Stimulated activated CD4-positive, alpha-beta T cell treated with anti-CD3 and anti-CD28 coated beads, Interleukin-2, amount 100 ng/mL, for 24 hours (primary cell): ENCODE measurements at places on chromosomes 5 and 9.

- no peak for DNase-seq
Observed at GRCh38 chr9:91814201-91814600, 135.8 kb downstream of the ROR2 start.

DNA sequence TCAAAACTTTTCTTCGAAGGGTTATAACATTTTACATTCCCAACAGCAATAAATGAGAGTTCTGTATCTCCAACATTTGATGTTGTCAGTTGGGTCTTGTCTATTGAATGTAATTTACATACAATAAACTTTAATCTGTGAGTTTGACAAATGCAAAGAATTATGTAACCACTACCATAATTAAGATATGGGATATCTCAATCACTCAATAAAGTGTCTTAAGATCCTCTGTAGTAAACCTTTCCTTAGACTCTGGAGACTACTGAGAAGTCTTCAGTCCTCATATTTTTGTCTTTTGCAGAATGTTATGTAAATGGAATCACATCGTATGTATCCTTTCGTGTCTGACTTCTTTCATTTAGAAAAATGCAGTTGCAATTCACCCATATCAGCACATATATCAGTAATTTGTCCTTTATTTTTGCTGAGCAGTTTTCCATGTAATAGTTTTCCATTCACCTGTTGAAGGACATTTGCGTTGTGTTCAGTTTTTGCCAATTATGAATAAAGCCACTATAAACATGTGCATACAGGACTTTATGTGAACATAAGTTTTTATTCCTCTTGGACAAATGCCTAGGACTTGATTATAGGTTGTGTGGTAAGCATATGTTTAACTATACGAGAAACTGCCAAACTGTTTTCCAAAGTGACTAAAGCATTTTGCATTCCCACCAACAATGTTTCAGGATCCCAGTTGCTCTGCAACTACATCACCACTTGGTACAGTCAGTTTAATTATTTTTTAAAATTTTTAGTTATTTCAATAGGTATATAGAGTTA, 784.6 kb upstream of the ZNF608 start:
- no peak for DNase-seq

- DNase-seq, result no peak
Observed at GRCh38 chr9:85484235-85484634, 257.5 kb downstream of the AGTPBP1 start.

- DNase-seq, result no peak
Observed at GRCh38 chr5:100406640-100407039, 128.5 kb upstream of the FAM174A start.

- no peak for DNase-seq
Observed at GRCh38 chr5:157072508-157072907, 13.6 kb upstream of the HAVCR1 start.

DNA sequence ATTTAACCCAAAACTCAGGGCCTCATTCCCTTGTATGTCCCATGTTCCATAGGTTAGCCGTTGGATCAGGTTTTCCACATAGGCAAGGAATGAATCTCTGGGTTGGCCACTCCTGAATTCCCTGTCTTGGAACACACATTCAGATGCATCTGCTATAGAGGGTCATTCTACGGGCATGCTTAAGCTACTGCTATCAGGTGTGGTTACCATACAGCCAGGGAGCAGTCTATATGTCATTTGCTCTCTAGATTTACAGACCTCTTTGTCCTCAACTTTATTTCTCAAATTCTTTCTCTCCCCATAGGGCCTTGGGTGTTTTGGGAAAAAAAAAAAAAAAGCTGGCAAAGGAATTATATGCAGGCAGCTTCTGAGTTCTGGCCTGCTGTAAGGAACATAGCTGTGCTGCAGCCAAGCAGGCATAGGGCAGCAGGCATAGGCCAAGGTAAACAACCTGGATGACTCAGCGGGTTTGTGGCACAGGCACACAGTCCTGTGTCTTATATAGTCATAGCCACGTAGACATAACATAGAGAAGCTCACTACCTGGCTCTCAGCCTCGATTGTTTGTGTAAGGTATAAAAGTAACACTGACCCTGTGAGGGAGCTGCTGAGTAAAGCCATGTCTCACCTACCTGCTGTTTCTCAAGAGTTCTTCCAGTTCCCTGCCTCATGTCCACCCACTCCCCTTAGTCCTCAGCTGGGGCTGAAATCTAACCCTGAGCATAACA, 141.5 kb downstream of the OSTF1 start:
- no peak for DNase-seq

- DNase-seq, result no peak
Observed at GRCh38 chr5:15966066-15966640, 213.4 kb downstream of the MARCHF11 start.

DNA sequence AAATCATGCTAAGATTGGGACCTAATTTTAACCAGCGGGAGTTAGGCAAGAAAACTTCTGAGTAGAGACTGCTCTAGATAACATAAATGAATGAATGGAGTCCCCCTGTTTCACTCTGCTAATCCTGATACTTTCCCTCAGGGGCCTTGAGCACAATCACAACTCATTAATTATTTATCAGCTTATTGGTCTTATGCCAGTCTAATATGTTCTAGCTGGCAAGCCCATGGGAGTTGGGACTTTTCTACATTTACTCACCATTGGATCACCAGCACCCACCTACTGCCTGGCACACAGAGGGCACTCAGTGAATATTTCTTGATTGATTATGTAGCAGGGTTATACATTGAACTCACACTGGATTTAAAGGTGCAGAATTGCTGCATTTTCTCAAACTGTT, 13.5 kb upstream of the TMED7 start:
- DNase-seq, result no peak

- no peak for DNase-seq
Observed at GRCh38 chr5:124000538-124000937, 488.6 kb downstream of the CSNK1G3 start.

DNA sequence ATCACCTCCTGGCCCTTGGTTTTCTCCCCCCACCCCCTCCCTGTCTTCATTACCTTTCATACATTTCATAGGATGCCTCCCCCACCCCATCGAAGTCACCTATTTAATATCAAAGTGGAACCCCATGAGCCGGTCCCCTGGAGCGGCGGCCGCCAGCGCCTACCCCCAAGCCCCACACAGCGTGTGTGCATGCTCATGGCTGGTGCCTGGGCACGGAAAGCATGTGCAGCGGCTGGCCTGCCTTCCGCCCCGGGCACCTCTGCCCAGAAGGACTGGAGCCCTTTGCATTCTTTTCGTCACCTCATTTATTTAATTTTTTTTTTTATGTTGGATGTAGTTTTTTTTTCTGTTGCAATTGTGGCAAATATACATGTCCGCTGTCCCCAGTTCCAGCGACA, 116.2 kb downstream of the WNK2 start:
- DNase-seq, result no peak

DNA sequence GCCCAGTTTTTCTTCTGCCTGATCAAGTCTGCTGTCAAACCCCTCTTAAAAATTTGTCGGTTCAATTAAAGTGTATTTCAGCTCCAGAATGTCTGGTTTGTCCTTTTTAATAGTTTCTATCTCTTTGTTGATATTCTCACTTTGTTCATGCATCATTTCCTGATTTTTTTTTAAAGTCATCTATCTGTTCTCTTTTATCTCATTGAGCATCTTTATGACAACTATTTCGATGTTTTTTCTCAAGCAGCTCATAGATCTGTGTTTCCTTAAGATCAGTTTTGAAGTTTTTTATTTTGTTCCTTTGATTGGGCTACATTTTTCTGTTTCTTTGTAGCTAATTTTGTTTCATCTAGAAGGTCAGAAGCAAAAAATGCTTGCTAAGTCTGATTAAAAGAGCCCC, 53.7 kb downstream of the FGD3 start:
- no peak for DNase-seq

DNA sequence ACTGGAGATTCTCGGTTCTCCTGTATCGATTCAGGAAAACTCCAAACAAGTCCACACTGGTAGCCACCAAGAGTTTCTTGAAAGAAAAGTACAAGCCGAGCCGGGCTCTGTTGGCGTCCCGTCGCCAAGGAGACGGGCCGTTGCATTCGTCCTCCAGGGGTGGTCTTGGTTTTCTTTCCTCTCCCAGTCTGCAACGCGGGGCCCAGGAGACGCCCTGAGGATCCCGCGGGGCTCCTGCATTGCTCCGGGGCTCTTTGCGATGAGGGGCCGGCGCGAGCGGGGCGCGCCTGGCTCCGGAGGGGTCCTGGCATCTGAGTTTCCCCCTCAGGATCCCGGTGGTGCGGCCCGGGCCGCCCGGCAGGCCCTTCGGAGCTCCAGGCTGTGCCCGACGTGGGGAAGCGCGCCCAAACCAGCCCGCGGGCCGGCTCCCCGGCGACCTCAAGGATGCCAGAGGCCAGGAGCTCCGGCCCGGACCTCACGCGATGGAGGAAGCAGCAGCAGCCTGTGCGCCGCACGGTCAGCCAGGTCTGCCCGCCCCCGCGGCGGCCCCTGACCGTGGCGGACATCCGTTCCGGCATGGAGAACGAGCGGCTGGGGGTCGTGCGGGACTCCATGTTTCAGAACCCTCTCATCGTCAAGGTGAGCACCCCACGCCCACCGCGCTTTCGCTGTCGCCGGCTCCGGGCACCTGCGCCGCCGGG, at the start of gene CFAP77:
CFAP77 (plus strand) TSS at position 384 of the 701 bp plus-strand sequence; CDS start at position 445, 61 bp downstream.
- DNase-seq, result peak; percentile 49

- peak; percentile 57 for DNase-seq
Observed at GRCh38 chr9:20683351-20684034, 566 bp upstream of the FOCAD start.

DNA sequence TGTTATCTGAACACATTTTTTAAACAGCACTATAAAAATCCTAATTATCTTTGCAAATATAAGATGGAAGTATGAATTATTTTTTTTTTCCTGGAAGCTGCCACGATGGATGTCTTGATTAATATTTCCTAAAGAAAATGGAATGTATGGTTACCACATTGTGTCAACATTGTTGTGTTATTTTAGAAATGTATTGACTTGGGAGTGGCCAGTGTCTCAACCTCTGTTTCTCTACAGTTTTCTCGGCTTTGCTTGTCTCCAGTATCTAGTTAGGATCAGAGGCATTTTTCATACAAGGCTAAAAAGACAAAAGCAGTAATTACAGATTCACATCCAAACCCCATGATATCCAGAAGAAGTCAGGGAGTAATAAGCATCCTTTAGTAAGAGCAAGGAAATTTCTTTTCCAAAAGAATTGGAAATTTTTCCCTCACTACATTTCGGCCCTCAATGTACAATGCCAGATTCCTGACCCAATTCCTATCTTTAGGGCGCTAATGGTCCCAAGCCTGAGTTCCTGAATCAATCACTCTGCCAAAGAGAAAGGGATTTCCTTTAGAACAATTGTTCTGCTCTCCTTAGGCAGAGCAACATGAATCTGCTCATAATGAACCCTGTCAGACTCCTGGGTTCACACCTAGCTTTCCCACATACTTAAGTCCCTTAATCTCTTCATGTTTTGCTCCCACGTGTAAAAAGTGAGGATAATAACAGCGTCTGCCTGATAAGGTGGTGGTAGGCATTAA, 111.7 kb downstream of the EDIL3 start:
- no peak for DNase-seq

- DNase-seq, result no peak
Observed at GRCh38 chr9:23765561-23765960, 60.5 kb downstream of the ELAVL2 start.

DNA sequence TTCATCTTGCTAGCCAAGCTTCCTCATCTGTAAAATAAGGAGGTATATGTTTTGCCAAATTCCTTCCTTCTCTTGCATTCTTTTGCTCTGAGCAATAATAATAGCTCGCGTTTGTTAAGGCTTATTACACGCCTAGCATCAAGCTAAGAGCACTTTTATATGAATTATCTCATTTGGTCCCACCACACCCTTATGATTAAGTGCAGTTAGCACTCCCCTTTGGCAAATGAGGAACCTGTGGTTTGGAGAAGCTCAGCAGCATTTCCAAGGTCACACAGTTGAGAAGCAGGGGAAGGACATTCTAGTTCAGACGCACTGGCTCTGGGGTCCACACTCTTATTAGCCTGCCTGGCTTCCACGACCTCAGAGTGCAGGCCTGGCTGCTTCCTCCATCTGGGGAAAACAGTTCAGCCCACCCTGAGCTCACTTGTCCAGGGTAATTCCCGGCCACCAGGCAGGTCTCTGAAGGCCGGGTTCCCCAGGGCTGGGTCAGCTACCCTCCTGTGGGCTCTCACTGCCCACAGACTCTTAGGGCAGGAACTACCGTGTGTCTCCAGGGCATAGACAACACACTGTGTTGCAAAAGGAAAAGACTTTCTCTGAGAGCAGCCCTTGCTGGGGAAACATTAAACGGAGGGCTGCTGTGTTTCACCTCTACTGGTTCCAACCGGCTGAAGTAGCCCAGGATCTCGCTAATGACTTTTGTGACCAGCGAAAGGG, 9.9 kb upstream of the FBP1 start:
- no peak for DNase-seq

DNA sequence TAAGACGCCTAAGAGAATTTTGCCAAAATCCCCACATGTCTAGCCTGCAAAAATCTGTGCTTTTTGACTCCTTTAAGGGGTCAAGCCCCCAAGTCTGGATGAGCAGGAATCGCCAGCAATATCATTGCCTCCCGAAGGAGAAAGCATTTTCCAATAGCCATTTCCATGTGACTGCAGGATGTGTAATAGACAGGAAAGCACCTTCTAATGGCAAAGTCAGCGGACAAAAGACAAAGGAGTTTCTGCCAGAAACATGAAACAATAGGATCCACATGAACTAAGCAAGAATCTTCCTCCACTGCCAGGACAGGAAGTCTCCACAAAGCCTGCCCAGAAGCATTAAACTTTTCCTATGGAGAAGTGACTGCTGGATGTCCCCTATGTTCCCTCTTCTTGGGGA, 177.1 kb upstream of the PCSK5 start:
- no peak for DNase-seq

DNA sequence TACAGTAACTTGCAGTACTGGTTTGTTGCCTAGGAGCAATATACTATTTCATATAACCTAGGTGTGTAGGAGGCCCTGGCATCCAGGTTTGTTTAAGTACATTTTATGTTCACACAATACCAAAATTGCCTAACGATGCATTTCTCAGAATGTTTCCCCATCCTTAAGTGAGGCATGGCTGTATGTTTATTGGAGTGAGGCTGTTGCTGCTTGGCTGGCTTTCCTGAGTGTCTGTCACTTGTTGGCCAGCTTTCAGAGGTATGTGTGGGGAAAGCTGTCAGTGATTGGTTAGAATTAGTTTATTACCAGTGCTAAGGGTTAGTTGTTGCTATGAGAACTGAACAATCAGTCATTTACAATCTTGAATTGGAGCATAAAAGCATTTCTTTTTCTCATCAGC, 154.1 kb upstream of the CDH12 start:
- no peak for DNase-seq

DNA sequence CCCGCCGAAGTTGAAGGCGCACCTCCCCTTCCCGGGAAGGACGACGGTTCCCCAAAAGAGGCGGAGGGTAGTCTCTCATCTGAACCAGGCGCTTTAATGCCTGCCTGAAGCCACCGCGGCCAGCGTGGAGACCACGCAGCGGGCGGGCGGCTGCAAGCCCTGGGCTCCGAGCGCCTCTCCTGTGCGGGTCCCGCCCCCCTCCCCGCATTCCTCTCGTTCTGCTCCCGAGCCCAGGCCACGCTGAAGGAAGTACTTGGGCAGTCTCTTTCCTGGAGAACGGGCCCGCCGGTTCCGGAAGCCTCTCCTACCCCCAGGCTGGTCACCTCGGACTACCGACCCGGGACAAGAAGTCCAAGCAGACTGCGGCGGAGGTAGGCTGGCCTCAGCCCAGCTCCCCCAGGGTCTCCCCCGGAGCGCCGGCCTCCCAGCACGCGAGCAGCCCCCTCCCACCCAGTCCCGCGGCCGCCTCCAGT, 571 bp downstream of the PPIC start:
- no peak for DNase-seq

- peak; percentile 79 for DNase-seq
Observed at GRCh38 chr9:133371261-133371711, 4.6 kb downstream of the SURF4 start.

- no peak for DNase-seq
Observed at GRCh38 chr5:38263983-38264382, 5.6 kb downstream of the EGFLAM start.
